ENCODE measurements at places on chromosomes 3 and 15.

DNA sequence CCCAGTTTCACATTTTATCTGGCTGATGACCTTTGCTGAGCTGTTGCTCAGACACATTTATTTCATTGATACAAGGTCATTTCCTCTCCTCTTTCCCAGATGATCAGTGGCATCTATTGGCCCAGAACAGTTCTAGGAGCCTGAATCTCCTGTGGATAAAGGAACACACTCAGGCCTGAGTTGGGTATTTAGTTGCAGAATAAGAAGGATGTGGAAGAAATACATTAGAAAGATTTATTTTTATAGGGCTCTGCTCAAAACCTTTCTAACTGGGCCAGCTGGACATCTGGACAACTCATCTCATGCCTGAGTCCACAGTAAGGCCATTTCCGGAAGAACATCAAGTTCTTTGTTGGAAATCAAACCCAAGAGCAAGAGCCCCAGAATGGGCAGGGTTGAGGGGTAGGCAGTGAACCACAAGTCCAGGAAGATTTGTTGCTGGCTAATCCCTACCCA is 19.7 kb upstream of the MFGE8 start:
- no peak for DNase-seq

DNA sequence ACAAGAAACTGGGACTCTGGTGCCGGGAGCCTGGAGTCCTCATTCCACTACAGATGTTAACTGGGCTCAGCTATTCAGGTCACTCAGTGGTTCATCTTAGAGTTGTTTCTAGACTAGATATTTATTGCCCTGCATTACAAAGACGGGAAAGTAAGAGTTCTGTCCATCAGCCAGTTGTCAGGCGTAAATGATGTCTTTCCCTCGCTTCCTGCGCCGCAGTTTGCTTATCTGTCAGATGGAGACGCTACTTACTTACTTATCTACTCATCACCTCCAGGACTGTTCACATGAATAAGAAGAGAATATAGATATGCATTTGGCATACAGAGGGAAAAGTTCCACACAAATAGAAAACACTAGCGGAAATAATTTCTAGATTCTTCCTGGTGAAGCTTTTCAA is 47.8 kb upstream of the CGNL1 start:
- DNase-seq: no peak

- no peak for DNase-seq
These were observed 5.7 kb downstream of the DNAH12 start for GRCh38 chr3:57538465-57538864.

DNA sequence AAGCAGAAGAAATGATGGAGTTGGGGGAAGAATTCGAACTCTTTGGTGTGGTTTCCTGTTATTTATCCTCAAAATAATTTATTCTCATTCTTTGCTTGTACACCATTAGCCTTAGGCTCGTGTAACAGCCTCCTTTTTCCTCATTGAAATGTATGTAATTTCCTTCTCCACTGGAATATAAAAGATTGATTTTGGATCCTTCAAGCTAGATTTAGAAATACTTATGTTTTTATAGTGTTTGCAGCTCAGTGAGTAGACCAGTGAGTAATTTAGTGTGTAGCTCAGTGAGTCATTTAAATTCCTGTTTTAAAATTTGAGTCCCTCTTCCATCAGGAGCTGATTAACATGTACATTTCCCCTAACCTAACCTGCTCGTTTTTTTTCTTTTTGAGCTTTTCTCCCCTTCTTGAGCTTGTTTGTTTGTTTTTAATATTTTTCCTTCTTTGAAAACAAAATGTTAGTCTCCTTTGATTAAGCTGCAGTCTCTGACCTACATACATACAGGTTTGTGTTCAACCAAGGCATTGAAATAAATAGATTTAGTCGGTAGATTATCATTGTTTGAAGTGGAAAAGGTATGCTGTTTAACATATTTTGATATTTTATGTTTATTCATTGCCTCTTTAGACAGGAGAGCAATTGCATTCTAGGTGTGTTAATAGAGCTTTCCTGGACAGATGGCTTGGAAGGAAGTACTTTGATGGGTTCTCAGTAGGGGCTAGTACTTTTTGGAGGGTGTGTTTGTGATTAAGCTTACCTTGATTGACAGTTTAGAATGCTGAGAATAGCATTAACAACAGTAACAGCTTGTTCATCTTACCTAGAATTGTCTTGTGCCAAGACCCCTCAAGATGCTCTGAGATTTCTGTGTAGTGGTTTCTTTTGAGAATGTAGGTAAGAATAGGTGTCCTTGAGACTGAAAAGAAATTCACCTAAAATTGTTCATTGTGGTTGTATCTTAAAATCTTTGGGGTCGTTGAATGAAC is 5.9 kb downstream of the USP3 start:
- DNase-seq: no peak

DNA sequence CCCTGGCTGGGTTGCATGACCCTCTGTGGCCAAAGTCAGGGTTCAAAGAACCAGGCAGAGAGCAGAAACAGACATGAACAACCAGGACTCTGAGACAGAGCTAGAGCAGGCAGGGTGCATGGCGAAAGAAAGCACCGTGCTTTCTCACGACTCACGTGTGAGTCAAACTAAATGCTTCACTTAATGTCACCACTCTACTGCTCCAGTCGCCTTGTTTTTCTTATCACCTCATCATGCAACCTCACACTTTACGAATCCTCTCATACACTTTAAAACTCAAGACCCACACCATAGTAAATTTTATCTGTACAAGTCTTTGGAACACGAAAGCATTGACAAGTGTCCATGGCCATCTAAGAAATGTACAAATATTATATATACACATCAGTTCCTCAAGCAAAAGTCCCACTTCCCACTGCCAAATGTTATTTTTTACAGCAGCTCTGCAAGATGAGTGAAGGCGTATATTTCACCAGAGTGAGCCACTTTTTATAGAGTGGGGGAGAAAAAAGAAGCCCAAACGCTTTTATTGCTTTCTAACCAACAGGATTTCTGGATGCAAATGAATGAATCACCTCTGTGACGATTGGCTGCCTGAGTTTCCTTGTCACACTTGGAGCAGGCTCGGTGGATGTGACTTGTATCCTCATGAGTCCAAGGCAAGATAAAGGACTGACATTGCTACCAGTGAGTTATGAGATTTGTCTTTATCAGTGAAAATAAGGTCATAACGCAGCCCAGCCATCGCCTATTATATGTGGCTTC is 16.0 kb upstream of the MEGF11 start:
- no peak for DNase-seq

GRCh38 chr3:15216501-15216900 is 10.5 kb downstream of the CAPN7 start:
- DNase-seq: no peak

DNA sequence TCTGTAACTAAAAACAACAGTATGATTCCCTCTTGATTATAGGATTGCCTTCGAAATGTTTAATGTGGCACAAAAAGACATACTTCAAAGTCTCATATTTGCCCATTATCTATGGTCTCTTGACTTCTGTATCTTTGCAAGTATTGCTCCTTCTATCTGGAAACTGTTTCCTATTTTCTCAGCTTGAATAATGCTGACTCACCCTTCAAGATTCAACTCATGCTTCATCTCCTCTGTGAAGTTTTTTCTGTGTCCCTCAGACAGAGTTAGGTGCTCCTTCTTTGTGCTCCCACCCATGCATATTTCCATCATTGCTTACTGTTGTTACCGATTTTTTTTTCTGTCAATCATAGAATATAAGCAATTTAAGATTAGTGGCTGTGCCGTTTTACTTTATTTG is 192.8 kb upstream of the ROBO1 start:
- DNase-seq: no peak

DNA sequence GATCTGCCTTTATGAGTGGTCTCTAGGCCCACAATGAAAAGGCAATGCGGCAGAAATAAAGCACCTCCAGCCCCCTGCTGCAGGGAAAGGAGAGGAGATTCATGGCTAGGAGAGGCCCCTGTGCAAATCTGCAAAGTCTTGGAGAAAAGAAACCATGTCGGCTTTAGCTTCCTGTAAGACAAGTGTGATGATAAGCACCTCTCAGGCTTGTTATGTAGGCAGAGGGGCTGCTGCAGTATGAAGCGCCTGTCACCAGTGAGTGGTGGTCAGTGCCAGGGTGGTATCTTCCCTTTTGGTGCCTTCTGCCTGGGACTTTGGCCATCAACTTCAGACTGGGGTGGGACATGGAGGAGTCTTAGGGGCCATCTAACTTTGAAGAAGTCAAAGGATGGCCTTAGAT is 59.2 kb upstream of the ARHGEF3 start:
- DNase-seq: no peak

DNA sequence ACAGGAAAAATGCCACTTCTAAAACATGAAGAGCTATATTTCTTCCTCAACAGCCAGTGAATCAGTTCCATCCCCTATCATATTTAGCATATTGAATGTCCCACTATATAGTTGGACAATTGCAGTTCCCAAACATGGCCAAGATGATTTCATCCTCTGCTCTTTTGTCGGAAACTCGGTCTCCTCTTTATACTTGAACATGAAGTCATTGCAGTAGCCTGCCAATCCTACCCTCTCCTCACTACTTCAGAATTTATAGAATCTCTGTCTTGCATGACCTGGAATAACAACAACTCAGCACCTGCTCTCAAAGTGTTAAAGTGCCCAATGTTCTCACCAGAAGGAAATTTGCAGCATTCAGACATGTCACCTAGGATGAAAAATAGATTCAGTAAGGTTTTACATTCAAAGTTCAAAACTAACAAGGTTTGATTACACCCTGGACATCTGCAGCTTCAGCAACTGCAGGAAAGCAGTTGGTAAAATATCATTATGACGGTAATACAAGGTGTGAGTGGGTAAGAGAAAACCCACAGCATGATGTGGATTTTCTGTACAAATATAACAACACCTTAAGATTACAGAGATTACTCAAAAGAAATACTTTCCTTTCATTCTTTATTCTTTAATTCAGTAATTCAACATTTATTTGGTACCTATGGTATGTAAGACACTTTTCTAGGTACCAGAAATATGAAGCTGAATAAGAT is 52.5 kb downstream of the TP63 start:
- DNase-seq: no peak

- no peak for DNase-seq
These were observed 311.7 kb upstream of the GOLIM4 start for GRCh38 chr3:168407381-168407780.

GRCh38 chr15:57647071-57647790 is 55.5 kb downstream of the MYZAP start:
- no peak for DNase-seq

DNA sequence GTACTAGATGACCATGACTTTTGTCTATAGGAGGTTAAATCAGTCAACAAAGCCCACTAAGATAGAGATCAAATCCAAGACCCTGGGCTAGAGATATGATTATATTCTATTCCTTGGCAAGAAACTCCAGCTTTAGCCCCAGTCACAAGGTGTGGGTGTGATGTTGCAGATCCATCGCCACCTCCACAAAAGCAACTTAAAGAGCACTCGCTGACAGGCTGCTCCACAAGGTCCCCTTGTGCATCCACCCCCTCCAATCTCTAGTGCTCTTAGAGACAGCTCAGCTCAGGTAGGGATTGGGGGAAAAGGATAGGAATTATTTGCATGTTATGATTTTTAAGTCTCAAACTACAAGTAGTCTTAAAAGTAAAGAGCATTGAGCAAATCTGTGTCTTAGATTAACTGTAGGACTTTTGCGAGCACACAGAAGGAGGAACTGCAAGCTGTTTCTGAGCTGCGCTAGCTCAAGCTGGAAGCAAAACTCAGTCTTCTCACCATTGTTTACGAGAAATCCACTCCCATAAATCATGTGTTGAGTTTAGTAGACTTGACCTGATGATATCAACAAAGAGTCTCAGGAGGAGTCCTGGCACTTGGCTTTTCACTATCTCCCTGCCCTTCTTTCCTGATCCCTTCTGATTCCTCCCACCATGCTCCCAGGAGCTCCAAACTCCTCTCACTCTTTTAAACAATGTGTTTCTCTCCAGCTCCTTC is 177.6 kb downstream of the STAC start:
- DNase-seq: no peak

GRCh38 chr3:72782521-72782920 is 65.7 kb downstream of the SHQ1 start:
- DNase-seq: no peak

DNA sequence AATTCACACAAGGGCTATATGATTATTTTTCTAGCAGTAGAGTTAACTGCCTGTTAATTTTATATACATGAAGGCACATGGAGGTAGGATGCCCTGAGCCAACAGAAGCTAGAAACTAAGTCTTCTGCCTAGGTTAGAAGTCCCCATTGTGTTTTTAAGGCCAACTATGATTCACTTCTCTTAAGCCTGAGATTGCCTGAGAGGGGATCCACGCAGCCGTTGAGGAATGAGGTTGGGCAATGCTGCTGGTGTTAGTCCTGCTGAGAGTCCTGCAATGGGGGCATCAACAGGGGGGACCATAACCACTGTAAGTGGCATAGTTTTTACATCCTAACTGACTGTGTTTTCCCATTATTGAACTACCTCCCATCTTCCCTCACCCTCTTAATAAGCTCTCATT is 60.1 kb upstream of the PFN2 start:
- DNase-seq: no peak

- DNase-seq: no peak
These were observed 35.6 kb upstream of the RASGRP1 start for GRCh38 chr15:38600236-38600635.
